ENCODE measurements at places on chromosomes 11 and 22. TPM values are rescaled to one million over a fixed set of nuclear protein-coding genes. Genes with fewer than 3 reads are reported as not detected.

Gene RAG2
- total RNA-seq = not detected

DNA sequence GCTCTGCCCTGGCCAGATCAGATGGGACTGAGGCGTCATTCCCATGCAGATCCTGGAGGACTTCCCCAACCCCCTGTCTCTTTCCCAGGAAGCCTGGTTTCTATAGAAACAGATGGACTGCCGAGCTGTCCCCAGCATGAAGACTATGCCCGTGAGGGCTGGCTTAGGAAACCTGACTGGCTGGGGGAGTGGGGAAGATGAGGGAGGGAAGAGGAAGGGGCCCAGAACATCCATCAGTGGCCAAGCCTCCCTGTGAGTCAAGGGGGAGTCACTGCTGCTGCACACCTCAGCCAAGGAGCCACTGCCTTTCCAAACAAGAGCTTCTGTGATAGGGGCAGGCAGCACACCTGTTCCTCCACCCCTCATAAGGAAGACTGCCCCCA lies 5.8 kb downstream of the TP53I11 start:
- DNase-seq = no peak

Gene SCGB2A2
- not detected for total RNA-seq

Gene CSNK1E
- 138 TPM for total RNA-seq

Gene HBE1
- total RNA-seq = not detected

GRCh38 chr11:60939855-60940254 lies 12.1 kb downstream of the SLC15A3 start:
- DNase-seq = no peak

Gene RBMXL2
- total RNA-seq = not detected

Gene CDHR5
- 1.1 TPM for total RNA-seq

DNA sequence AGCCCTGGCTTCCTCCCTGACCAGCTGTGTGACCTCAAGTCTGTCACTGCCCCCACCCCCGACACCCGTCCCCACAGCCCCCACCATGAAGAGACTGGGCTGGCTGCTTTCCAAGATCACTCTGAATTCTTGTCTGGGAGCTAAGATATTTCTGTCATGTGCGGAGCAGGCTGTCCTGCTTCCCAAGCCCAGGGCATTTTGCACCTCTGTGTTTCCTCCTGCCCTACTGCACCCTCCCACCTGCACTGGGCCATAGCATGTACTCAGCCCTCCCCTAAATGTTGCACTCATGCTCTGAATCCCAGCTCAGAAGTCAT lies 30.3 kb upstream of the MYEOV start:
- no peak for DNase-seq

Gene SLC35C1
- 81.0 TPM for total RNA-seq

DNA sequence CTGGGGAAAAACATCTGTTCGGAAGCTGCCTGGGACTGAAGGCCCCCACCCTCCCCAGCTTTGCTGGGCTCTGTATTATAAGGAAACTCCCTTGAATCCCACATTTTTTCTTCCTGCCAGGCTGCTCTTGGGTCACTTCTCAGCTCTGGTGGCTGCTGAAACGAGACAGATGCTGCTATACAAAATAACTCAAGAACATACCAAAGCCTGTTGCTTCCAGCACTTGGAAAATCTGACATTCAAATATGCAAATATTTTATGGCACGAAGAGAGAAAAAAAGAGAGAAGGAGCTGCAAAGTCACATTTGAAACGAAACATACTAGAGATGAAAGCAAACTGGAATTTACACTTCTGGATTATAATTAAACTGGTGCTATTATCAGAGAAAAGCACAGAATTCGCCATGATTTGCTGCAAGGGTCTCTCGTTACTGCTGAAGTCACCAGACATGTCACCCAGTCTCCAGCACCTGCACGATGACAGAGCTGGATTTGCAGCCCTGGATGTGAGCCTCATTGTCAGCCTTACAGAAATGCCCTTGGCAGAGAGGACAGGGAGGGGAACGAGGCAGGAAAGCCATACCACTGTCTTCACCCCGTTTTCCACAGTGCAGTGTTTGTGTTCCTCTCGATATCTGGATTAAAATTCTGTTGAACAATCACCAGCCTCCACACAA lies 47.9 kb upstream of the IGSF9B start:
- no peak for DNase-seq

Gene LAYN
- 7.1 TPM for total RNA-seq

GRCh38 chr11:98110030-98110429 lies 910.7 kb upstream of the CNTN5 start:
- no peak for DNase-seq
